ENCODE measurements at places on chromosomes 7 and 10.

- no peak for DNase-seq
Measured at GRCh38 chr10:34698979-34699378, 116.1 kb downstream of the PARD3 start.

DNA sequence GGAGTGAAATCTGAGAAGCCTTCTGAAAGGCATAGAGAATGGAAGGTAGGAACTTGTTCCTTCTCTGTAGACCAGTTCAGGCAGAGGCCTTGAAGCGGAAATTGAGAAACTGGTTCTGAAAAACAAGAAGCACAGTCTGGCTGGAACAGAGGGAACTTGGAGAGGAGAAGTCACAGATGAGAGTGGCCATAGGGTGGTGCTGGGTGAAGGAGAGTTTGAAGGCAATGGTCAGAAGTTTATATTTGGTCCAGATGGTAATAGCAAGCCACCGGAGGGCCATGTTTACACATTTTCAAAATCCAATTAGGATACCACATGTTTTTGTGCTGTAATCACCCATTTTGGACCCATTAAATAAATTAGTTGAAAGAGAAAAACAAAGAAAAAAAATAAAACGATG lies 692.5 kb downstream of the INHBA start:
- DNase-seq, result no peak

DNA sequence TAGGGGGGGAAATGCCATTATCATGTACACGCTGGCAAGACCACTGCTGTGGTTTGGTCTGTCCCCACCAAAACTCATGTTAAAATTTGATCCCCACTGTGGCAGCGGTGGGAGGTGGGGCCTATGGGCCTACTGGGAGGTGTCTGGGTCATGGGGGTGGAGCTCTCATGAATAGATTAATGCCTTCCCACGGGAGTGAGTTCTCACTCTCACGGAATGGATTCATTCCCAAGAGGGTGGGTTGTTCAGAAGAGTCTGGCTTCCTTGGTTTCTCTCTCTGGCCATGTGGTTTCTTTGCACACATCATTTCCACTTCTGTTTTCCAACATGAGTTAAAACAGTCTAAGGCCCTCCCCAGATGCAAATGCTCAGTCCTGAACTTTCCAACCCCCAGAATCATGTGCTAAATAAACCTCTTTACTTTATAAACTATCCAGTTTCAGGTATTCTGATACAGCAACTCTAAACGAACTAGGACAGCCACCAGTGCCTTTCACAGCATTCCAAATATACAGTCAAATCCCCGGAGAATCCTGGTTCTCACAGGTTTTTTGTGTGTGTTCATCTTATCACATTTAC lies 44.3 kb downstream of the SMURF1 start:
- no peak for DNase-seq

DNA sequence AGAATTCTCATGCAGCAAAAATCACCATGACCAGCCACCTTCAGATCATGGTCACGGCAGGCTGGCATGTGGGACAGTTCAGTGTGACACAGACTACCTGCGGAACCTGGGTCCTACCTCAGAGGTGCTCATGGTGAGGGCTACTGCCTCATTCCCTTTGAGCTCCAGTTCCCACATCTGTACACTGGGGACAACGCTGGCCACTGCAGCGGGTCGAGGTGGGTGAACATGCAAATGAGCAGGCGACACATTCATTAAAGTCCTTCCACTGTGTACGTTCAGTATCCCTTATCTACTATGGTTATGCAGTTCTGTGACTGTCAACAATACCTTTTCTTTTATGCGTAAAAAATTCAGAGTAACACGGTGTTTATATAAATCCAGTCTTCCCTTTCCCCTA lies 218.7 kb upstream of the AOAH start:
- DNase-seq, result no peak

DNA sequence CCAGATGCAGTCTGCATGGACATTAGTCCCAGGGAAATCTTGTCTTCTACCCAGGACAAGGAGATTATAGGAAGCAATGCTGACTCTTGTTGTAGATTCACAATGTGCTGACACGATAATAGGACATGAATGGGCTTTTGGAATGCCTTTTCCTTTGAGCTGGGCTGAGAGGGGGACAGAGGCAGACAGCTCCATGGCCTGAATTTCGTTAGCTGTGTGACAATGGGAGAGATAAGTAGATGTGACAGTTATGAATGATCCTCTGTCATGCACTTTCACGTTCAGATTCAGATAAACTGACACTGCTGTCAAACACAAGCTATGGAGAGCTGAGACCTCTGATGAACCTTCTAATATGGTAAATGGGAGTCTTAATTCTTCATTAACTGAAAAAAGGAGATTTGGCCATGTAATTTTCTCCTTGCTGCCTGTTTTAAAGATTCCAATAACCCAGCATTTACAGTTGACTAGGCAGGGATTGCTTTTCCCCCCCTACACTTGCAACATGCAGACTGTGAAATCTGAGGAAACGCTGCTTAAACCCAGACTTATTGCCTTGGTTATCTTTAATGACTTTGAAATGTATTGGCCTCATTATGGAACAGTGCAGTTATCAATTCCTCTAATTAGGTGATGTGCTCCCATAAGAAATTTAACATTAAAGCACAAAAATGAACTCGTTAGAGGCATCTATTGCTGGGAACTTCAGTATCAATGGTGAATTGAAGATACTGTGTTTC lies 669.3 kb downstream of the AUTS2 start:
- DNase-seq, result no peak

DNA sequence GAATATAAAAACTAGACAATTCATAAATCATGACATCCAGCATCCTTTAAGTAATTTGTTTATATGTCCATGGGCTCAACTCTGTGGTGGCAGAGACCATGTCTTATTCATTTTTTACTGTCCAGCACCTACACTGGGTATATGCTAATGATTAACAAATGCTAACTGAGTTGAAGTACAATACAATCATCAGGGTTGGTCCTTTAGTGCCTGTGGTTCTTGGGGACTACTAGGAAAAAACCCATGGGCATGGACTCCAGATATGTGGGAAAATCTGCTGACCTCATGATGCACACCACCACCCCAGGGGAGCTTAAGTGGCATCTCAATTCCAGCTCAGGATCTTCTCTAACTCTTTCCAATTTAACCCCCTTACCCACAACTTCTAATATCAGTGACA lies 85.3 kb upstream of the YAE1 start:
- DNase-seq, result no peak

DNA sequence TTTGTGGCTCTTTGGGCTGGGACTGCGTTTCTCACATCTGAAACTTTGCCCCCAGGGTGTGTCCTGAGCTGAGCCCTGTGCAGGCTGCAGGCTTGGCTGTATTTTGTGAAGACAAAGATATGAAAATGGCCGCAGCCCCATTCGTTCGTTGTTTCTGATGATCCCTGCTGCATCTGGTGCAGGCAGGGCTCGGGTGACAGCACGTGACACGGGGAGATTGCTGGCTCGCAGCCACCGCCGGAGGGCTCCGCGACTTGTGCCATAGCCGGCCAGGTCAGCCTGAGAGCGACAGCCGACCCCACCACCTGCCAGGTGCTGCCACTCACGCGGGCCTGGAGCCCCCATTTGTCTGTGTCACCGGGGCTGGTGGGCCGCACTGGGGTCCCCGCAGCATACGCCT lies 81.3 kb downstream of the ZRANB1 start:
- DNase-seq, result no peak

DNA sequence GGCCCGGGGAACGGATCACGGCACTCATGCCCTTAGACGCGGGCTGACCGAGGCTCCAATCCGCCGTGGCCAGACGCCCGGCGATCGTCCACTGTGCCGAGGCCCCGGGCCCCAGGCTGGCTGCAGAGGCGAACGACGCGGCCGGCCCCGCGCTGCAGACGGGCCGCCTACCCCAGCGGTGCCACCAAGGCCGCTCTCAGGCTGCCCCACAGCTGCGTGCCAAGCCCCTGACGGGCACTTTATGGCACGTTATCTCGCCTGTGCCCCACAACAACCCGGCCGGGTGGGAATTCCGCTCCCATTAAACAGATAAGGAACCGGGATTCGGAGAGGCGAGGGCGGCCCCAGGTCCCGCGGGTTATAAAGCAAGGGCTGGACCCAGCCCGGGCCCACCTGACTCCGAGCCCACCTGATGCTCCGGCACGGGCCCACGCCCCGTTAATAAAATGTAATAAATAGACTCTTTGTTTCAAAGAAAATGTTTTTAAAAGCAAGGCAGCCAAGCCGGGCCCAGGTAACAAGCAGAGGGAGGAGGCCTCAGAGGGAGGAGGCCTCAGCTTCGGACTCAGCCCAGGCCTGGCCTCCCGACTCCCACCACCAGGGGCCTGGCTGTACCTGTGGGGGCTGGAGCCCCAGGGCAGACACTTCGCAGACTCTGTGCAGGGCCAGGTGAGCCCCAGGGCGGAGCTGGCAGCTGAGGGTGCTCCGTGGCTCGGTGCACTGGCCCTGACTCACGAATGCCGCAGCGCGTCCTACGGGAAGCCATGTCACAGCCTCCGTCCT lies 79.7 kb downstream of the FOXL3 start:
- no peak for DNase-seq

GRCh38 chr7:81158189-81158588 lies 239.3 kb upstream of the SEMA3C start:
- DNase-seq, result no peak

- DNase-seq, result no peak
Measured at GRCh38 chr7:17318146-17318545, 19.7 kb downstream of the AHR start.
